Stimulated activated CD4-positive, alpha-beta T cell treated with anti-CD3 and anti-CD28 coated beads, Interleukin-4, amount 100 ng/mL, for 48 hours (primary cell): ENCODE measurements at places on chromosomes 13 and 19.
A peak's percentile ranks its signal among the peaks of the same experiment; 100 is the strongest.

GRCh38 chr13:110194451-110194850, 112.5 kb downstream of the COL4A1 start:
- no peak for DNase-seq

DNA sequence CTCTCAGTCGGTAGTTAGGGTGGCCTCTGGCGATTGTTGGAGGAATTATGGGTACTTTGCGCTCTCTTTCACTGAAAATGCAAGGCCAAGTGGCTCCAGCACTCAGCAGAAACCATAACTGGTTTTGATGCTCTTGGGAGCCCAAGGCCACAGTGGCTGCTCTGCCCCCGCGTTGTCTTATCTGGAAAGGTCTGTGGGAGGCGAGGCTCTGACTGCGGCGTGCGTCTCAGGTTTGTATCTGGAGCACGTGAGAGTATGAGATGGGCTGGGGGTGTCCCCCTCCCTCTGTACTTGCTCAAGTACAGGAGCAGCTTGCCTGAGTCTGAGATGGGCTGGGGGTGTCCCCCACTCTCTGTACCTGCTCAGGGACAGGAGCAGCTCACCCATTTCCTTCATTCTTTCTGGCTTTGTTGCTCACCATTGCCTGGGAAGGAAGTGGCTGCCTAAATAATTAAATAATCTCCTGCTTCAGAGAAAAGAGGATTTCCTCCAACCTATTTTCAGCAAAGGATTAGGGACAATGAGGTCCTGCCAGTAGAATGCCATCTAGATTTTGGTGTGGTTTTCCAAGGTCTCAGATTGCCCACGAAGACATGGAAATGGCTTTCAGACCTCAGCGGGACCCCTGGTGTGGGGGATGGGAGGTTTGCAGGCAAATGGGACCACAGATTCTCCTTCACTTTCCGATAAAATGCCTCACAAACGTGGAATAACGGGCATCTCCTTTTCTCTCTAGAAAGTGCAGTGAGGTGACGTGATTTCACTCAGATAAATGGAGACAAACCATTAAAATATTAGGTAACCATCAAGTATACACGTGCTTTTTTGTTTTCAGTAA, 14.7 kb downstream of the ATP11A start:
- DNase-seq = no peak

- no peak for DNase-seq
Observed at GRCh38 chr19:57161985-57162539, 5.2 kb downstream of the DUXA start.

- DNase-seq = no peak
Observed at GRCh38 chr13:31922724-31923123, 108.8 kb upstream of the FRY start.

DNA sequence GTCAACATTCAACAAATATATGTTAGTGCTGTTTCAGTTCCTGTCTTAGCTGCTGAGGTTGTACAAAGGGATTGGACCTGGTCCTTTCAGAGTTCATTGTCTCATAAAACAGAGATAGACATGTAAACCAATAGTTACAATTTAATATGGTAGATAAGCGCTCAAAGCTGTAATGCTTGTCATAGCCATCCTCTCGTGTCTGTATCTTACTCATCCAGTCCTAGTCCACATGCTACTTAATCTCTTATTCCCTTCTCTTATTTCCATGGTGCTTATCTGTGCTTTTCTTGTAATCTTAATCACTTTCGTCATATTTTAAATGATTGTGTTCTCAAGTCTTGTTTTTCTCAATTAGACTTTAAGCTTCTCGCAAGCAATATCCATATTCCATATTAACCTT, 185.2 kb upstream of the OBI1 start:
- DNase-seq = no peak

- no peak for DNase-seq
Observed at GRCh38 chr13:41880966-41881365, 79.9 kb downstream of the VWA8 start.

GRCh38 chr13:59172076-59172475, 991.7 kb downstream of the DIAPH3 start:
- DNase-seq = no peak

DNA sequence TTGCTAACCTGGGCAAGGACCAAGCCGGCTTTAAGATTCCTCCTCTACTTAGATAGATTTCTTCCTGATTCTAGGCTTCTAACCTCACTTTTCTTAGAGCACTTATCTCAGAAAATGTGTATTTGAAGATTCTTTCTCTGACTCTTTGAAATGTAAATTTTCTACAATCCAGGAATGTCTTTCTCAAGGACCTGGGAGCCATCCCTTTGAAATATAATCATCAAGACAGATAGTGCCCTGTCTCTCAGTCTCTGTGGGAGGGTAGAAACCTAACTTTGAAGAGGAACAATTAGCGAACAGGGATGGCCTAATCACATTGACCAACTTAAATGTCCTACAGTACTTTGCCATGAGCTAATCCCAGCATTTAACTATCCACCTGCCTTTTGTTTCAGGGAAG, 1646.0 kb downstream of the PCDH9 start:
- DNase-seq = no peak

DNA sequence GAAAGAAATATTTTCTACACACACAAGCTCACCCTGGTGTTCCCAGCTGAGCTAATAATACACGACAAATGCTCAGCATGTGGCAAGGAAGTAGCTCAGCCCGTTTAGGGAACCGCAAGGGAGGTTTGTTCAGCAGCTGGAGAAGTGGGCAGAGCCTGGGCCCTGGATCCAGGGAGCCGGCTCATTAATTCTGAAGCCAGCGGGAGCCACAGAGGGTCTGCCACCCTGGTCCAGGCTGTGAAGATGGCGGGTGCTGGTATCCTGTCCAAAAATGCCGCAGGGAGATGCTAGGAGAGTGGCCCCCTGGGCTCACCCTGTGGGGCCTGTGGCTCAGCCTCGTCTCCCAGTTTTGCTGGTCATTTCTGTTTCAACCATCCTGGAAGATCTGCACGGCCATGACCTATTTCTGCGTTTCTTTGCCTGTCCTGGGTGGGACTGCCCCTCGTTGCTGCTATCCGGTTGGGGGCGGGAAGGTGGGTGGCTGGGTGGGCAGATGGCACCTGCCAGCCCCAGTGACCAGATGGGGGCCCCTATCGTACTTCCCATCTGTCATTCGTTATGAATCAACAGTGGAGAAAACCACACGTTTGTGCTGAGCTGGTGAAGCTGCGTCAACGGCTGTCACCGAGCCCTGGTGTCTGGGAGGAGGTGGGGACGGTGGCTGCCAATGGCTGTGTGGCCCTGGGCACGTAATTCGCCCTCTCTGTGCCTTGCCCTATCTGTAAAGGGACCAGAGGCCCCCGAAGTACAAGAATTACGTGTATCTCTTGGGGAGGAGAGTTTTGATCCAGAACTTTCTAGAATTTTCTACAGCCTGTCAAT, 2.7 kb upstream of the GNA15 start:
- peak; percentile 68 for DNase-seq

DNA sequence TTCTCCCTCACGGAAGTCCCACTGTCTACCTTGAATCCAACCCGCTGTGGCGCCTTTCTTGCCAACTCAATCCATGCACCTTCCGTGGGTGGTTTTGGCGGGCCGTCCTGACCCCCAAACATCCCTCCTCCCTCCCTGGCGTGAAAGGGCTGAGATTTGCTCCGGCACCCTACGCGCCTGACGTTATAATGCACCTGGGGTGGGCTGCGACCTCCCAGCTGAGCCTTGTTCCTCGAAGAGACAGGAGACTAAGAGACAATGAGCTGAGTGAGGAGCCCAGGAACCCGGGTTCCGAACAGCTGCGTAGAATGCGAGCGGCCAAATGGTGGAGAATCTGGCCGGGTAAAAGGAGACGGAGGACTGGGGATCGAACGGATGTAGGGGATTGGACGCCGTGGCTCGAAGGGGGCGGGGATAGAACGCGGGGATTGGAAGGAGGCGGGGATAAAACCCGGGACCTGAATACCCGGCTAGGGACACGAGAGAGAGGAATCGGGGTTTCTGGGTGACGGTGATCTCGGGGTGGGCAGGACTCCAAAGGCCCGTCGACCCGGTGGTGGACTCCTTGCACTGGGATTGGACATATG, at the start of gene CPT1C:
Gene CPT1C (plus strand): TSS at position 461 of the 587 bp plus-strand sequence. CDS start 1,137 bp downstream, outside the sequence.
- peak; percentile 62 for DNase-seq

DNA sequence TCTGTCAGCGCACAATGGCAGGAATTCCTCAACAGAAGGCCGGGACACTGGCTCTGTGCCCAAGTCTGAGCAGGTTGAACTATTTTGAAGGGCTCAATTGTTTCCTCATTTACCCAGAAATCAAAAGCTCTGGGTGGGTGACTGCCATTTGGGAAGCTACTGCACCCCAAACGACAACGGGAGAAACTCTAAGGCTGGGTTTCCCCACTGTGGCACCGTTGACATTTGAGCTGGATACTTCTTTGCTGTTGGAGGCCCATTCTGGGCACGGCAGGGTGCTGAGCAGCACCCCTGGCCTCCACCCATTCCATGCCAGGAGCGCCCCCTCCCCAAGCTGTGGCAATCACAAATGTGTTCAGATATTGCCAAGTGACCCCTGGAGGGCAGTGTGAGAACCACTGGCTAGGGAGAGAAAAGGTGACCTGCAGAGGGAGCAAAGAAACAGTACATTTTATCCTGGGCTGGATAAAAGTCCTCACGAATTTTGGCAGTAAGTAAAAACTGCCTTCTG, 62.5 kb downstream of the RFX2 start:
- DNase-seq = no peak

- no peak for DNase-seq
Observed at GRCh38 chr13:26168835-26169234, 53.3 kb downstream of the RNF6 start.
